ENCODE measurements at places on chromosomes 12 and 14.

DNA sequence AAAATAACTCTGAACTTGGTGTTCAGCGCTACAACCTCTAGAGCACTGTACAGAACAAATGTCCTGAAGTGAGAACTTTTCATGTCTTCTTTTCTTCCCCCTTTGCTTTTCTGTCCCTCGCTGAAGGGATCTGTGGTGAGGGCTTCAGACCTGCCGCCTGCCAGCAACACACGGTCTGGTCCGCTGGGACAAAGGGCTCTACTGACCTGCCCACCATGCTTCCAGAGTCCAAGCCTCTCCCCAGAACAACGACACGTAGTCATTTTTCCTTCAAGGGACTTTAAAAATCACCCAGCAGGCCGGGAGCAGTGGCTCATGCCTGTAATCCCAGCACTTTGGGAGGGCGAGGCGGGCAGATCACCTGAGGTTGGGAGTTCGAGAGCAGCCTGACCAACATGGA, 140.4 kb downstream of the EFCAB11 start:
- DNase-seq: no peak

DNA sequence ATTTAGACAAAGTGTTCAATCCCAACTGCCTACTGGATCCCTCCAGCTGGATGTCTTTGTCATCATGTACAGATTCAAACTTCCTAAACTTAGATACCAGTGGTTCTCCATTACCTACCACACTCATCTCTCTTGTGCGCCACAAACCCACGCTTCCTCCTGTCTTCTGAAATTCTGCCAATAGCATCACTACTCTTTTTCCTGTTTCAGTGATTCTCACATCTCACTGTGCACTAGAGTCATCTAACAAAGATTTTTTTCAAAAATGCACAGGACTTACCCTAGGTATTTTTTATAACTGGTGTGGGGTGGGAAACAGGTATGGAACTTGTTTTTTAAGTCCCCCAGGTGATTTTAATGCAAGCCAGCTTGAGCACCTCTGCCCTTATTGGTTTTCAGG, 5.9 kb downstream of the PSMB5 start:
- DNase-seq: no peak

GRCh38 chr14:64745511-64746091, 41.4 kb downstream of the PLEKHG3 start:
- DNase-seq: no peak

GRCh38 chr12:2895051-2895451, 4.4 kb downstream of the TULP3 start:
- DNase-seq: no peak

- DNase-seq: no peak
Observed at GRCh38 chr12:131092901-131093603, 139.3 kb downstream of the ADGRD1 start.

DNA sequence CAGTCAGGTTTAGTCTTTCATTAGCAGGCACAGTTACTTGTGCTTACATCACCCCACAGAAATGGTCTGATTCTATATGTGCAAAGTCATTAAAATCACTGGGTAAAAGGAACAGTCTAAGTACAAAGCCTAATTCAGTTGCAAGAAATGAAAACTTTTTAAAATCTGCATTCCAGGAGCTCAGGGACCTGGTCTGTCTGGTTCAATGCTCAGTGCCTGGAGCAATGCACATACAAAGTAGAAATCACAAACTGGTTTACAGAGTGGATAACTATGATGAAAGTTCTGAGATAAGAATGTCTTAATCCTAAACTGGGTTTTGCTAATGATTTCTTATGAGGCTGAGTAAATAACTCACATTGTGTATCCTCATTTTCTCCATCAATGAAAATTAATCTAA, 28.7 kb downstream of the LMNTD1 start:
- no peak for DNase-seq

- DNase-seq: no peak
Observed at GRCh38 chr14:88983755-88984154, 159.3 kb downstream of the TTC8 start.

All from WERI-Rb-1 (cell line).